ENCODE measurements at places on chromosomes 12 and 14.

- no peak for DNase-seq
These were observed 40.4 kb downstream of the BMP4 start for GRCh38 chr14:53916239-53916638.

DNA sequence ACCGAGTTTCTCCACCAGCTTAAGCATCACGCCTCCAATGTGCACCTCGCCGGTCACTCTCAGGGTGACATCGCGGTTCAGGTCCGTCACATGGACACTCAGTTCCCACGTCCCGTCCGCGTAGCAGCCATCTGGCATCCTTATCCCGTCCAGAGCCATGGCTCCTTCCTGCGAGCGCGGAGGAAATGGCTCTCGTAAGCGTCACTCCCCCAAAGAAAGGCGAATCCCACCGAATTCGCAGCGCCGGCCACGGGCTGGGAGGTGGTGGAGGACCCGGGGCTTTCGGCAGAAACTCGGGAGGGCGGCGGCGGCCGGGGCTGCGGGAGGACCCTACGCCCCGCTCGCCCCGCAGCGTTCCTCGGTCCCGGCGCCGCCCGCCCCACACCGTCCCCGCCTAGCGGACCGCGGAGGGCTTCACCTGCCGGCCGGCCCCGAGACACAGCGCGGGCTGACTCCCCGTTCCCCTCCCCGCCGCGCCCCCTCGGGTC is 396 bp downstream of the FERMT2 start:
- peak; percentile 14 for DNase-seq

DNA sequence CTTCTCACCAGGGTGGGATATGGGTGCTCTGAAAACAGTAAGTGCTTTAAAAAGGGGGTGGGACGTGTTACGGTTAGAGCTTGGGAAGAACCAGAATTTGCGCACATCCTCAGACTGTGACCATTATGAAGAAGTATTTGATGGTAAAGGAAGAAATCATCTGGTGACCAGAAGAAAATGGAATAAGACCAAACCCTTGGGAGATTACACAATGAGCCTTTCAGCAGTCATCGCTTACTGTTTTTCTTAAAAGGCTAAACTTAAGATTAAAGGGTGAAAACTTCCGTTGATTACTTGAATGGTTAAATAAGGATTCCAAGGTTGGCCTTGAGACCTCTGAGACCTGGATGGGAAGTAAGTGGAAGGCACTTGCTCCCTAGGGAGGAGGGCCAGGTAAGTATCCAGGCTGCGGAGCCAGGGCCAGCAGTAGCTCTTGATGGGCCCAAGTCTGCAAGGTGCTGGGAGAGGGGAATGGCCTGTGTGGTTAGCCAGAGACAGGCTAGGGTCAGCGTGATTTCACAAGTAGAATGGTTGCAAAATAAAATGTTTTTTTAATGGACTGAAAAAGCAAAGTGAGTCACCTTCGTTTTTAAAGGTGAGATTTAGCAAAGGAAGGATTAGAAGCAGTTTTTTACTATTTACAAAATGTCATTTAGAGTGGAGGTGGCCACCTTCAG is 13.0 kb upstream of the ISM2 start:
- DNase-seq = no peak

GRCh38 chr12:109542876-109543275 is 30.4 kb downstream of the MMAB start:
- no peak for DNase-seq

GRCh38 chr14:74085047-74085637 is 386 bp downstream of the LIN52 start:
- no peak for DNase-seq

- DNase-seq = no peak
These were observed 75.4 kb upstream of the ARID2 start for GRCh38 chr12:45654002-45654665.

DNA sequence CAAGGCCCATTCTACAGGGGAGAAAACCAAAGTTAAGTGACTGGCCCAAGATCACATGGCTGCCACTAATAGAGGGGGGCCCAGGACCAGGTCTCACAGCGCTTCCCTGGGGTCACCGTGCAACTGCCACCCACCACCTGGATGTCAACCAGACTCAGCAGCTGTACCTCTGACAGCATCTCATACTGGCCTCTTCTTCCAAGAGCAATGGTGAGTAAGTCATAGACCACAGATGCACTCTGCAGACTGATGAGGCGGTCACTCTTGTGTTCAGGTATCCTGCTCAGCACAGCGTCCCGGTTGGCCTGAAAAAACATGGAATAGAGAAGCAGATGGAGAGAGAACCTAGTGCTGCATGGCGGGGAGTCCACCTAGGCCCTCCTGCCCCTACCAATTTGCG is 139.9 kb downstream of the TTC7B start:
- no peak for DNase-seq

GRCh38 chr14:75649337-75649736 is 11.3 kb downstream of the ERG28 start:
- DNase-seq = no peak

- no peak for DNase-seq
These were observed 24.1 kb upstream of the ADIPOR2 start for GRCh38 chr12:1666685-1667162.

- DNase-seq = no peak
These were observed 174.7 kb downstream of the ESR2 start for GRCh38 chr14:64119500-64119899.

DNA sequence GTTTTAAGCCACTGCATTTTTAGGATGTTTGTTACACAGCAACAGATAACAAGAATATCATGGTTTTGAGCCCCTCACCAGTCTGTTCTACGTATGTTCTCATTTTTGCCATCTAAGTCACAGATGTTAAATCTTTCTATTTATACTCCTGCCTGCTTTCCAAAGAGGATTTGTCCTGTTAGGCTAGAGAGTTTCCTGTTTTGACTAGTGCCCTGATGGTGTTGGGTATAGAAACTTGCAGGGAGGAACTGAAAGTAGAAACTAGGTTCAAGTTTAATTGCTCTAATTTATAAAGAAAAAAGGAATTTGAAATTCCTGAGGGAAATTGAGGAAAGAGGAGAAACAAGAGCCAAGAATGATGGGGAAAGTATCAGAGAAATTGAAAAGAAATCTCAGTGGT is 74.4 kb upstream of the COCH start:
- DNase-seq = no peak

DNA sequence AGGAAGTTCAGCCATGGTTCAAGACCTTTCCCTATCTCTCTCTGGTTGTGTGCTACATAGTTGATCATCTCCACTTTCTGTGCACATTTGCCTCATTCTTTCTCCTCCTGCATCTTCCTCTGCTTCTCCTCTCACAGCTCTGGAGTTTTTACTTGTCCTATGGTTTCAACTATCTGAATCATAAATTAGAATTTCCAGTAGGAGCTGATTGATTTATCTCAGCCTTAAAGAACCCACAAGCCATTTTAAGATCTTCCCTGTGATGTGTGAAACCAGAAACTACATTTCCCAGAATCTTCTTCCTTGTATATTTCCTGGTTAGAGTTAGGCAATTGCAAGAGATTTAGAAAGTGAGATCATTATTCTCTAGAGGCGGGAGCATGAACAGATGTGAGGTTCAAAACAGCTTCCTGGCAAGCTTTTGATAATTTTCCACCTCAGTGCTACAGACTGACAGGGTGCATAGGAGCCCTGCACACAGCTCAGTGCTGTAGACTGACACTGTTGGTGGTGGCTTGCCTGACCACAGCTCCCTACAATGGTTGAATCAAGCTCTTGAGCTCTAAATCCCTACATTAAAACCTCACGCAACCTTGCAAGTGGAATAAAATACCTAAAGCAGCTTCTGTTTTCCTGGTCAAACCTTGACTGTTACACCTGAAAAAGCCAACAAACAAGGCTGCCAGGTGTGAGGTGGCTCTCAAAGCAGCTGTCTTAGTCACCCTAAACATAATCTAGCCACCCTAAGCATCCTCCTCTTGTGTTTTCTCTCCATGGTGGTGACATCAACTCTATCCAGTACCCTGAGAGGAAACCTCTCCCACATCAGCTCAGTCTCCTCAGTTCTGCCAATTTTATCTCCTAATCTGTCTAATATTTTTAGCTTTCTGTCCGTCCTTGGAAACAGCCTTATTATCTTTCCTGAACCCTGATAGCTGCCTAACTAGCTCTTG is 21.5 kb upstream of the IFNG start:
- DNase-seq = peak; percentile 50

GRCh38 chr14:39431416-39432178 is 636 bp downstream of the FBXO33 start:
- peak; percentile 49 for DNase-seq

- DNase-seq = no peak
These were observed 186.0 kb upstream of the BCL2L14 start for GRCh38 chr12:11884706-11885105.

DNA sequence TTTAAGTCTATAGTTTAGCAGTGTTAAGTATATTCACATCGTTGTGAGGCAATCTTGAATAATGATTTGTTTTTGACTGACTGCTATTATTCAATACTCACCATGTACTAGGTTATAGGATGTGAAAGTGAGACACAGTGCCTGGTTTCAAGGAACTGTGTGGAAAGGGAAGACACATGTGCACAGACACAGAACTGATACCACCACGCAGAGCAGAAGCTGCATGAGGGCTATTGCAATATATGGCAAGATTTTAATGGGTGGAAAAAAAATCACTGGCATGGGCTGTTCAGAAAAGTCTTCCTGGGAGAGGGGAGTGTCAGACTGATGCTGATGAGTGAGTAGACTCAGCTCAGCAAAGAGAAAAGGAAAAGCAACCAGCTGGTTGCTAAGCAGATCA is 10.4 kb downstream of the SLC7A8 start:
- no peak for DNase-seq

GRCh38 chr12:52660934-52661499 is 9.0 kb upstream of the KRT2 start:
- DNase-seq = no peak

DNA sequence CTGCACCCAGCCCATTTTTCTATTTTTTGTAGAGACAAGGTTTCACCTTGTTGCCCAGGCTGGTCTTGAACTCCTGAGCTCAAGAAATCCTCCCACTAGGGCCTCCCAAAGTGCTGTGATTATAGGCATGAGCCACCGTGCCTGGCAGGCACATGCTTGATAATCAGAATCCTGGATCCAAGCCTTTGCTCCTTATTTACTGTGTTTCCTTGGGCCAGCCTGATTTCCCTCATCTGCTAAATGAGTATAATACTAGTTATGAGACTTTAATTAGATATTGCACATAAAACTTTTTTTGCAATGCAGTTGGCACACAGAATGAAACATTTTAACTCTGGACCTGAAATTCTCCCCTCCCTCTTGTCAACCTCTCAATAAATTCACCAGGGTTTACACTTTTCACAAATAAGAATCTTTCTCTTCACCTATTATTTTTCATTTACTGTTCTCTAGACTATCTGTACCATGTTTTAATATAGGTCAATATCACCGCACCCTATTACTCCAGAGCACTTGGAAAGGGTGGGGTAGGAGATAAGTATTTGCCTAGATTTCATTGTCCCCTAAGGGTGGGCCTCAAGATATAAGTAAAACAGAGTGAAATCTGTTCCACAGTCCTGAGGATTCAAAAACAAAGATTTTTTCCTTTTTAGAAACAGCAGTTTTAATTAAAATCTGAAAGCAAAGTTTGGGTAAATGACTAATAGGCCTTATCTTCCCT is 69.2 kb upstream of the NR2C1 start:
- DNase-seq = no peak

GRCh38 chr14:75566321-75566720 is 12.1 kb upstream of the FLVCR2 start:
- DNase-seq = peak; percentile 76

DNA sequence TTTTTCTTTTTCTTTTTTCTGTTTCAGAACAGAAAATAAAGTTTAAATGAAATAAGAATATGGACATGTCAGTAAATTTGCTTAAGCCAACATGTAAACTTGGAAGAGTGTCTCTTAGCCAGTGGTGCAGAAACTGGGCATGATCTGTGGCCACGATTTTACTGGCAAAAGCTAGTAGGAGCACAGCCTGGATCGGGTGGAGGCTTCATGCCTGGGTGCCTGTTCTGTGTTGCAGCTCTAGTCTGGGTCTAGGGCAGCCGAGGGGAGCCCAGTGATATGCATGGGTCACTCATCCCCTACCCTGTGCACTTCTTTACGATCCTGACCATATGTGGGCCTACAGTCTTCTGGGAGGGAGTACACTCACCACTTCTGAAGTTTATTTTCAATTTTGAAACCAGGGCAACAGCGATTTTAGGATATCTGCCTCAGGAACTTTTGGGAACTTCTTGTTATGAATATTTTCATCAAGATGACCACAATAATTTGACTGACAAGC is 45.6 kb upstream of the SMCO2 start:
- no peak for DNase-seq

GRCh38 chr12:47739979-47740378 is 14.7 kb upstream of the ENDOU start:
- DNase-seq = no peak

DNA sequence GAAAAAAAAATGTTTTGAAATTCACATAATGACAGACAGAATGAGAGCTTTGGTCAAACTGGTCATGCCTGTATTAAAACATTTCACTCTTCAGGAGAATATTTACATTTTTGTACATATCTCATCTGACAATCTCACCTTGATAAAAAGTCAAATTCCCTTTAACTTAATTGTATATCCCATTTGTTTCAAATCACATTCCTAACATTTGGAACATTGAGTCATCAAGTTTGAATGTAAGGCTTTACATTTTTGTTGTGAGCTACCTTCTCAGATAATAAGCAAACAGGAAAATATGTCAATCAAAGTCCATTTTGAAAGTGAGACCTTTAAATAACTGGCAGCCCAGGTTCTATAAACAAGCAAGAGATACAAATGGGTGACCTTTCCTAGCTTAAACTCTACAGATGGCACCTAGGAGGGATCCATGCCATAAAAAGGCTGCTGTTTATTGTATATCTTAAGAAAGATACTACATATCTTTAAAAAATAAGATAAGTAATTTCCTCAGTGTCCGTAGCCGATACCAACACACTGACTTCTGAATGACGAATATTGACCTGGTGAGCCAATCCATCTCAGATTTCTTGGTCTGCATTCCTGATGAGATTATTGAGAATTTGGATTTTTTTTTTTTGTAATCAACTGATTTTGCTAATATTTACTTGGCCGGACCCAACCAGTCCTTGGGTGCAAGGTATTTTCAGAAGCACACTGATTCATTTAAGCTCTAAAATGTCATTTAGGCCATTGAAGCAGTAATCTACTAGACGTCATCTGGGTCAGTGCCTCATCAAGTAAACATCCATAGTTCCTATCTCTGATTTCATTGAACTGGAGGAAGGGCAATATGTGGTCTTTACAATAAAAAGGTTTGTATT is 259.6 kb downstream of the BTG1 start:
- no peak for DNase-seq

- no peak for DNase-seq
These were observed 5.9 kb downstream of the GNPTAB start for GRCh38 chr12:101824831-101825230.

DNA sequence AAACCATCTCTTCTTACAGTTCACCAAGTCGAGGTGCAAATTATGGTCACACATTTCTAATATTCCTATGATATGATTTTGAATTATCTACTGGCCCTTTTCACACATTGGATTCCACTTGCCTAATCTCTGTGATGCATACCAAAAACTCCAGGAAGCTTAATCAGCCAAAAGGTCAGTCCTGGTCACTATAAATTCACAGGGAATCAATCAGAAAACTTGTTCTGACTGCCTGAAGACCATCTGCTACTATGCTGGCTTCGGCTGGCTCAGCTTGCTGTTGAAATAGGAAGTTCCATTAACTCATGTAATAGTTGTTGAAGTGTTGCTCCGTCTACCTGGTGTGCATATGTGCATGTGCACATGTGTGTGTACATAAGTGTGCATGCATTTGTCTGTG is 142.8 kb upstream of the FLRT2 start:
- DNase-seq = no peak

Measured in stimulated activated naive CD8-positive, alpha-beta T cell treated with anti-CD3 and anti-CD28 coated beads, Interleukin-15, Interleukin-2, amounts not matched to agents 100 U/mL and 50 U/mL, for 24 hours (primary cell).